WTC11 (cell line): ENCODE measurements at places on chromosomes 6 and 20. TPM values are rescaled to one million over a fixed set of nuclear protein-coding genes. Genes with fewer than 3 reads are reported as not detected.

GRCh38 chr20:25278636-25279361, 30.9 kb downstream of the PYGB start:
- H3K27me3 ChIP-seq: no peaks in the 10 kb centered on the region
- no peak overlapping the region for H3K27ac ChIP-seq
- H3K4me1 ChIP-seq: no peaks in the 10 kb centered on the region
- H3K36me3 ChIP-seq: peaks cover 26% of the 10 kb centered on the region
- peak; percentile 5 for DNase-seq

ETV7 gene
- total RNA-seq: 0.68 to 1.4 TPM (median 1.2 TPM) in 3 replicates

GGTLC1 gene
- total RNA-seq: not detected in 3 replicates

DNA sequence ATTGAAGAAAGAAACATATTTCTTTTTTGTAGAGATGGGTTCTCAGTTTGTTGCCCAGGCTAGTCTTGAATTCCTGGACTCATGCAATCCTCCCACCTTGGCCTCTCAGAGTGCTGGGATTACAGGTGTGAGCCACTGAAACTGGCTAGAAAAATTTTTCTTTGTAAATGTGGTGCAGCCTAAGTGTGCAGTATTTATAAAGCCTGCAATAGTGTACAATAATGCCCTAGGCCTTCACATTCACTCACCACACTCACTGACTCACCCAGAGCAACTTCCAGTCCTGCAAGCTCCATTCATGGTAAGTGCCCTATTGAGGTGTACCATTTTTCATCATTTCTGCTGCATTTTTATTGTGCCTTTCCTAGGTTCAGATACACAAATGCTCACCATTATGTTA, 31.4 kb downstream of the NHSL1 start:
- H3K36me3 ChIP-seq: peaks cover 10% of the 10 kb centered on the region
- peaks cover 5% of the 10 kb centered on the region; the same call in 1 of the 2 replicates for H3K4me1 ChIP-seq
- H3K27me3 ChIP-seq: no peaks in the 10 kb centered on the region
- no peak for DNase-seq

FLRT3 gene
- total RNA-seq: 0.50 to 1.0 TPM (median 0.79 TPM) in 3 replicates

FOXS1 gene
- not detected in 3 replicates for total RNA-seq
